ENCODE measurements at places on chromosomes 12 and 14.

DNA sequence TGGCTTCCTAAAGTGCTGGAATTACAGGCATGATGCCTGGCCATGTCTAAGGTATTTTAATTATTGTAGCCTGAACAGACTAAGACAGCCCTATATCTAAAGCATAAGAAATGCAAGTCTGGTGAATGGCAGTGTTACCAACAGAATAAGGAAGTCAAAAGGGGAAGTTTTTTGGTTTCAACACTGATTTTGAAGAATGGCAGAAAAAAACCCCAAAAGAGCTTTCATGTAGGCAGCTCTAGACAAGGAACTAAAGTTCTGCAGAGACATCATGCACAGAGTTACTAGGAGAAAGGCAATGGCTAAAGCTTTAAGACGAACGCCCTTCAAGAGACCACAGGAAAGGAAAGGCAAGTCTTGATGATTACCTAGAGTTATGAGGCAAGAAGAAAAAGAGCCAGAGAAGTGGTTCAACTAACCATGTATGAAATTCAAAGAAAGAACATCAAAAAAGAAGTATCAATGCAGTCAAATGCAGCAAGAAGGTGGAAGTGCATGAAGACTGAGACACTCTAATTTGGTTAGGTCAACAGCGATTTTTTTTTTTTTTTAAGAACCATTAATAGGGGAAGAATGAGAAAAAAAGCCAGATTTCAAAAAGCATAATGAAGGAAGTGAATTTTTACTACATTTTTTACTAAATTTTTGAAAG lies 50.8 kb downstream of the RPS6KA5 start:
- DNase-seq, result no peak

DNA sequence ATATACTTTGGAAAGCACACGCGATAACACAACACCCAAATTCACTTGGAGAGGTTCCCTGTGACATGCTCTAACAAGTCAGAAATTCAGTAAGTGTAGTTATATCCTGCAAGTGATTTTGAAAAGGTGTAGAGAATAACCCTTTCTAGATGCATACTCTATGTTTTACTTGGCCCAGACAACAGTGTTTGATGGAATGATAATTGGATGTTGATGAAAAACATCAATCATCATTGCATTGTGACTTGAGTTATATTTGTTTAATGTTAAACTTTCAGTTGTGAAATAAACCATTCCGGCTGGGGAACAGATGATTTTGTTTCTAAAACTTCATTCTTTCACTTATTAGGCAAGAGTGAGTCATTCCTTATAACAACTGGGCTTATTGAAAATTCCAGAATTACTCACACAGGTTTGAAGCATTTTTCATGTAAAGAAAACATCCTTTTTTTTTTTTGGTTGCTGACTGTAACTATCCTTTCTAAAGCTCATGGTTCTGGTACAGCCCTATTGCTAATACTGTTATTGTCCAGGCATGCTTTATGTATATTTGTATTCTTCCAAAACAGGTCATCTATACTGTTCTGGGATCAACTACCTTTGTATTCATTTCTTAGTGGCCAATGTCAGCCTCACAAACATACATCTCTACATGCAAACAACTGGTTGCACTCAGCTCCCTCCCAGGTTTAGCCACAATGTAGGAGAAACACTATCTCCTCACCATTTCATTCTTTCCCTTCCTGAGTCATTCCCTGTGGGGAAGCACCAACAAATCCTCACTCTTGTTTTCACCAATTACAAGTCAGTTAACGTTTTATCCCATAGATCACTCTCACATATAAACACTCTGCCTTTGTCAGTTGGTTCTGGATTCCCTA lies 121.2 kb upstream of the LRIG3 start:
- peak; percentile 96 for DNase-seq

- peak; percentile 38 for DNase-seq
These were observed 2.9 kb upstream of the PPFIBP1 start for GRCh38 chr12:27521066-27521465.

- DNase-seq, result no peak
These were observed 66.8 kb upstream of the SLCO1C1 start for GRCh38 chr12:20628226-20628787.

GRCh38 chr12:11578461-11578993 lies 70.9 kb upstream of the ETV6 start:
- DNase-seq, result no peak

- no peak for DNase-seq
These were observed 137.6 kb downstream of the VRK1 start for GRCh38 chr14:96934638-96935330.

- DNase-seq, result no peak
These were observed 18.3 kb downstream of the SDS start for GRCh38 chr12:113385282-113385882.

- DNase-seq, result no peak
These were observed 40.0 kb upstream of the PAPOLA start for GRCh38 chr14:96461950-96462798.

- DNase-seq, result peak; percentile 14
These were observed 24.1 kb upstream of the PLEKHG3 start for GRCh38 chr14:64680013-64680713.

DNA sequence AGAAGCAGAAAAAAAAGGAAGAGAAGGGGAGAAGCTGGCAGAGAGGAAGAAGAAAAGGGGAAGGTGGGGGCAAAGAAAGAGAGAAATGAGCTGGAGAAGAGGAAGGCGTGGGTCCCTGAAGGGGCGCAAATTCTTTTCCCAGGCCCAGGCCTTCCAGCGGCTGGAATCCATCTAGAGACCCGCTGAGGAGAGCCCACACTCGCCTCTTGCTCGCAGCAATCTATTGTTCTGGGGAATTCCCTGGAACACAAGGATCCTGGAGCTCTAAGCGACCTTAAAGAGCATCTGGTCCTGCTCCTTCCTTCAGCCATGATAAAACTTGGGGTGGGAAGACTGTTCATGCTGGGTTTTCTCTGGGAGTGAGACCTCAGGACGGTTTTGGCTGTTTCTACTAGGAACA lies 41.2 kb upstream of the FKBP4 start:
- no peak for DNase-seq

- no peak for DNase-seq
These were observed 204.1 kb downstream of the TRHDE start for GRCh38 chr12:72476301-72476700.

GRCh38 chr12:107805488-107806180 lies 31.1 kb downstream of the ASCL4 start:
- no peak for DNase-seq

GRCh38 chr12:92739113-92739512 lies 36.3 kb downstream of the PLEKHG7 start:
- DNase-seq, result no peak

DNA sequence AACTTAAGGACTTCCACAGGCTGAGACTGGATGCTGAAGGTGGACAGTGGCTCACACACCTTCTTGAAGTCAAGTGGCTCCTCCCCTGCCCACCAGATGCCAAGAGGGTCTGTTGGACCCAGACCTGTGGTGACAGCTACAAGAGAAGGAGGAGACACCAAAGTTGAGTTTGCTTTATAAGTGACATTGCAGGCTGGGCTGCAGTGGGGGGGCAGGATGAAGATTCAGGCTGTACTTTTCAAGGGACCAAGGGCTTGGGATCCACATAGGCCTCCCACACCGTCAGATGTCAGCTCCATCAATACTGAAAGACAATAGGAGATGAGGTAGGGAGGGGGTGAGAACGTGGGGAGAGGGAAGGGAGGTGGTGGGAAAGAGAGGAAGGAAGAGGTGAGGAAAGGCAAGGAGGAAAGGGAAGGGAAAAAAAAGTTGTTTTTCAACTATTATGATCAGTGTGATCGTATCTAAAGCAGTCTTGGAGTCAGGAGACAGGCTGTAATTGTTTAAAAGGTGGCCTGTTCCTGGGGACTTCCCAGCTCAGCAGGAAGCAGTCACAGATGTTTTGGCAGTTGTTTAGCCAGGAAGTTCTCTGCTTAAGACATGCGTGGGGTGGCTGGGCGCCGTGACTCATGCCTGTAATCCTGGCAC lies 84.1 kb upstream of the RESF1 start:
- peak; percentile 22 for DNase-seq

DNA sequence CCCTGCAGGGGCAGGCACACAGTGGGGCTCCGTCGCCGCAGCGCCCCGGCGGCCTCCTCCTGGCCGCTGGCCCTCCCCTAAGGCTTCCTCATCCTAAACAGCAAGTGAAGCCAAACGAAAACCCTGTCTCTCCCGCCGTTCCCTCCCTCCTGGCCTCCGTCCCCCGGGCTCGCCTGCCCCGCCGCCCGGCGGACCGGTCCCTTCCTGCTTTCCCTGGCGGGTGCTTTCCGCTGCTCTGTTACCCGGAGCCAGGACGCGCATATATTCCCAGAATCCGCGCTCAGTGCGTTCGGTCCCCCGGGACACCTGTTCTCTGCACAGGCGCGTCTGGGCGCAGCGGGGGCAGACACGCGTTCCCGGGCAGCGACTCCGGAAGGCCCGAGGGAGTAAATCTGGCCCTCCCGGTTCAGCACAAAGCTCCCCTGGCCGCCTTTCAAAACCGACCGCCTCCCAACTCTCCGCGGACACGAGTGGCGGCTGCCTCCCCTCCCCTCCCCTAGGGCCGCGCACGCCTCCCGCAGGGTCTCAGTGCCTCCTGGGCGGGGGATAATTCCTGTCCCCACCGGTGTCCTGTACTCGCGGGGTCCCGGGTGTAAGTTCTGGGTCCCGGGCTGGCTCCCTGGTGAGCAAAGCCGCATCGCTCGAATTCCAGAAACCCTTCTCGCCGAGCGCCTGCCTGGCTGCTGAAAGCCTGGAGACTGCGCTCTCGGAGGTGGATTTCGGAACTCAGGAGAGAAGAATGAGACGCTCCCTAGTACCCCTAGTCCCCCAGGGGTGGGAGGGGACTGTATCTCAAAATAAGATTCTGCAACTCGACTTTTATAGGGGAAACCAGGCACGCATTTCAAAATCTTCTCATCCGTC lies 21.4 kb upstream of the CEP170B start:
- DNase-seq, result peak; percentile 67

DNA sequence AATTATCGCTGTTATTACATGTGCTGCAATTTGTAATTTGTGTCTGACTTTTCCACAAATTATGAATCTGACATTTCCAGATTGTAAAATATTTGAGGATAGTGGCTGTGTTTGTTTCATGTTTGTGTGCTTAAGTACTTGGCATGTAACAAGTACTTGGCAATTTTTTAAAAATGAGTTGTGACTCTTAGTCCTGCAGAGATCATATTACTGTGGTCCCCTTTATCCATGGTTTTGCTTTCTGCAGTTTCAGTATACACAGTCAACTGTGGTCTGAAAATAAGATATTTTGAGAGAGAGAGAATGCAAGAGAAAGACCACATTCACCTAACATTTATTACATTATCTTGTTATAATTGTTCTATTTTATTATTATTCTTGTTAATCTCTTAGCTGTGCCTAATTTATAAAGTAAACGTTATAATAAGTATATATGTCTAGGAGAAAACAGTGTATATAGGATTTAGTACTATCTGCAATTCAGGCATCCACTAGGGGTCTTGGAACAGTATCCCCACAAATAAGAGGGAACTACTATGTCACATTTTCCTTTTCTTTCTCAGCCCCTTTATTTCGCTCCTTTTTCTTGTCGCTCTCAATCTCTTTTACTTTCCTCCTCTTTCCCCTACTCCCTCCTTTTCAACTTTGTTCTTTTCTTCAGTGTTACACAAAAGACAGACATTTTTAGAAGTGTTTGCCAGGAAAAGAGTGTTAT lies 176.1 kb downstream of the FUT8 start:
- DNase-seq, result peak; percentile 36
